CD4-positive, alpha-beta memory T cell (primary cell): ENCODE measurements at places on chromosomes 3 and 15.

DNA sequence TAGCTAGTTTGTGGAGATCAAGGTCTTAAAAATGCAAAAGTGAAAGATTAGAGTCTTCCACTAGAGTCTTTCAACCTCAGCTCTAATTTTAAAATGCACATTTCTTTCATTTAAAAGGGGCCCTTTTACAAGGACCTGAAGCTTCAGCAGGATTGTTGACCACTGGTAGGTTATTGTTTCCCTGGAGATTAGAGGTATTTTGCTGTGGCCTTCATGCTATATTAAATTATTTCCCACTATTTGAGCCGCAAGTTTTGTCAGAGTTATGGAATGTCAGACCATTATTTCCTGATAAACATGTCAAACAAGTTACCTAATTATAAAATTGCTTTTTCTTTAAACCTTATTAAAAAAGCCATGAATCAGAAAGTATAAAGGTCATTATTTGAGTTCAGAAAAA is 103.1 kb upstream of the CCNL1 start:
- no peak for DNase-seq

DNA sequence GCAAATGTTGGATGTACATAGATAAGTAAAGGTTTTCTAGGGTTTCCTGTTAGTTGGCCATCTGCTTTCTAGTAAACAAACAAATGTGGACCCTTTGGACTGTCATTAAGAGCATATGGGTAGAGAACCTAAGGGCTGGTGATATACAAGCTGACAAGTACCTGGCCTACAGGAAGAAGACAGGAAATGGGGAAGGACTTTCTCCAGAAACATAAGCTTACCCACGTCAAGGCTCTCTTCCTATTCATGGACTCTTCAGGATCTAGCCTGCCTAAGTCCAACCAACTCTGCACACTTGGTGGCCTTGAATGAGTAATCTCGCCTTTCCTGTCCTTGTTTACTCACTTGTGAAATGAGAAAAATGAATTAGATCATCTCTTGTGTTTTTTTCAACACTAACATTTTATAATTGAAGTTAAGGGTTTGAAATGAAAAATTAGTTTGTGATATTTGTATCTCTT is 22.2 kb upstream of the GOLIM4 start:
- no peak for DNase-seq

DNA sequence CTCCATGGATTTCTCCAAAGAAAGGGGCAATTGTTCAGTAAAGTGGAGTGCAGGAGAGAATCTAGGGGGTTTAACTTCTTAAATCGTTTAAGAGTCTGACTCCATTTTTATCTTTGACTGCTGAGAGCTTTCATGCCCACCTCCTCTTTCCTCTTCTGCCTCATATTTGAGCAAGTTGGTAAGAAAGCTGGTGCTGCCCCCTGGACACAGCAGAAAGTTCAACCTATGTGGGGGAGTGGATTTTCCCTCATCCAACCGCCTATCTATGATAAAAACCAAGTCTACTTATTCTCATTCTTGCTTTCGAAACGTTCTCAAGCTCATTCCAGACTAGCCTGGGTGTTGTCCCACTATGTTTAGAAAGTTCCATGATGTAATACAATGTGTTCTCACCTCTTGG is 26.0 kb downstream of the HHLA2 start:
- DNase-seq = peak; percentile 16

DNA sequence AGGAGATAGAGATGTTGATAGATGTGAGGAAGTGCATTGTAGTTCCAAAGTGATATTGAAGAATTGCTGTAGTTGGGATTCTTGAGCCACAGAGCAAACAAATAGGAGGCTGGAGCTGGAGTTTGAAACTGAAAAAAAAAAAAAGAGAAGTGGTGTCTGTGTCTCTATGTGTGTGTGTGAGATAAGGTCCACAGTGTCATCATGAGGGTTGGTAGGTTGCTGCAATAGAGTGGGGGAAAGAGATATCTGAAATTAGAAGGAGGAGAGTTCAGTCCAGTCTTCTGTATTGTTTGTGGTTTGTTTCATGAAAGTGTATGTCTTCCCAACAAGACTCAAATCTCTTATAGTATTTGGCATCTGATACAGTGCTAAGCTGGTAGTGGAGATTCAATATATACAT is 37.3 kb upstream of the CACNA1D start:
- no peak for DNase-seq

GRCh38 chr3:42381551-42382082 is 28.8 kb downstream of the LYZL4 start:
- no peak for DNase-seq

- DNase-seq = no peak
Measured at GRCh38 chr15:78415284-78415683, 22.7 kb upstream of the IREB2 start.

GRCh38 chr3:98325055-98325454 is 28.6 kb upstream of the OR5K4 start:
- DNase-seq = no peak

DNA sequence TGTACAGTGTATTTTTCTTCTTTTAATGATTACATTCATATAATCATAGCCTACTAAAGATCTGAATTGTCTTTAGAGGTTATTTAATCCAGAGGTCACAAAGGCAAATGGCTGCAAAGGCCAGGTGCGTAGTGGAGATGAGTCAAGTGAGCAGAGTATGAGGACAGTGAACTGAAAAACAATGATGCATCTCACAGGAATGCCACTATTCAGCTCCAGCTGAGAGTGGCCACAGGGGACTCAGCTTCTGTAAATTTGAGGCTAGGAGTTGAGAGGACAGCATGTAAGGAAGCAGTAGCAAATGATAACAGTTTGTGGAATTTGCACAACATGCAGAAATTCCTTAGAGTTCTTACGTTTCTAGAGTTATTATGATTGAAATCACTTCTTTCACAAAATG is 50.4 kb downstream of the COL6A5 start:
- DNase-seq = no peak
